ENCODE measurements at places on chromosomes 2 and 18.
A peak's percentile ranks its signal among the peaks of the same experiment; 100 is the strongest.

DNA sequence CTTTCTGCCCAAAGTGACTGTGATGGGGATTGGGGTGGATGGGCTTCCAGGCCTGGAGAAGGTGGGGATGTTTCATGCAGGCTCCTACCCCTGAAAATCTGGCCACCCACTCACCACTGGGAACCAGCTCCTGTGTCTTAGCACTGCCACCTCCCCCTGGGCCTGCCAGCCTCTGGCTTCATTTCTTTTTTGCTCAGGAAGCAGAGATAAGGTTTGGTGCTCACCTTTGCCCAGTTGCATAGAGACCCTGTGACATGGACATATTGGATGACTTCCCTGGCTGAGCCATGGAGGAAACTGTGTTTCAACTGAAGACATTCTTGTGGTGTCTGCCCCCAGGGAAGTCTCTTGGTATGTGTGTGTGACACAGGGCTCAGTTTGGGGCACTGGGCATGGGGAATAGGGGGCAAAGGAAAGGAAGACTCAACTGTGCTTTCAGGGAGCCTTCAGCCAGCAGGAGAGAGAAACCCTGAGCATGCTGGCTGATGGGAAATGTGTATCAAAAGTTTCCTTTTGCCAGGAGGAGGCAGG is 16.7 kb downstream of the CTIF start:
- DNase-seq: no peak

GRCh38 chr2:27689424-27689823 is 25.7 kb downstream of the SLC4A1AP start:
- no peak for DNase-seq

- DNase-seq: no peak
Observed at GRCh38 chr2:2646433-2647051, 315.5 kb upstream of the MYT1L start.

GRCh38 chr2:164060031-164060430 is 324.2 kb upstream of the FIGN start:
- no peak for DNase-seq

DNA sequence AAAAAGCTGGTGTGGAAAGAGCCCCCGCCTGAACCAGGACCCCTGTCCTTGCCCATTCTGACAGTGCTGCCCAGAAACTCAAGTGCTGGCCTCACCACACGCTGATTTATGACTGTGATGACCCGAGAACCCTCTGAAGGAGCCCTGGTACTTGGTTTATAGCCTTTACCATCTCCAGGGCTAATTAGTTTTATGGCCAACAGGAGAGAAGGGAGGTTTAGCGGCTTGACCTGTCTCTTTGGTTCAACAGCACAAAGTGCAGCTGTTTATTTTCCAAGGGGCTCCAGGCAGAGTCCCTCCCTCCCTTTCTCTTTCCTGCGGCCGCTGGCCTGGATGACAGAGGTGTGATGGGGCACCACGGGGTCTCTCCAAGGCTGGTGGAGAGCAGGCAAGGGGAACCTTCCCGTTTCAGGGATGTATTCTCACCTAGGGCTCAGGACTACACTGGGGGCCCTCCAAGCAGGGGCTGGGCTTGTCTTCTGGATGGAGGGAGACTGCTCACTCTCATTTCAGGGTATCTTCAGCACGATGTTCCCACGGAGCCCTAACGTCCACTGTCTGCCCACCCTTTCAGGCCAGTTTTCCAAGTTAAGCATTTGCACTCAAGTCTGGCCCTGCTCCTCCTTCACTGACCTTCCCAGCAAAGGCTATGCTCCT is 174.2 kb upstream of the GLI2 start:
- no peak for DNase-seq

- no peak for DNase-seq
Observed at GRCh38 chr18:2895391-2895790, 48.6 kb downstream of the EMILIN2 start.

DNA sequence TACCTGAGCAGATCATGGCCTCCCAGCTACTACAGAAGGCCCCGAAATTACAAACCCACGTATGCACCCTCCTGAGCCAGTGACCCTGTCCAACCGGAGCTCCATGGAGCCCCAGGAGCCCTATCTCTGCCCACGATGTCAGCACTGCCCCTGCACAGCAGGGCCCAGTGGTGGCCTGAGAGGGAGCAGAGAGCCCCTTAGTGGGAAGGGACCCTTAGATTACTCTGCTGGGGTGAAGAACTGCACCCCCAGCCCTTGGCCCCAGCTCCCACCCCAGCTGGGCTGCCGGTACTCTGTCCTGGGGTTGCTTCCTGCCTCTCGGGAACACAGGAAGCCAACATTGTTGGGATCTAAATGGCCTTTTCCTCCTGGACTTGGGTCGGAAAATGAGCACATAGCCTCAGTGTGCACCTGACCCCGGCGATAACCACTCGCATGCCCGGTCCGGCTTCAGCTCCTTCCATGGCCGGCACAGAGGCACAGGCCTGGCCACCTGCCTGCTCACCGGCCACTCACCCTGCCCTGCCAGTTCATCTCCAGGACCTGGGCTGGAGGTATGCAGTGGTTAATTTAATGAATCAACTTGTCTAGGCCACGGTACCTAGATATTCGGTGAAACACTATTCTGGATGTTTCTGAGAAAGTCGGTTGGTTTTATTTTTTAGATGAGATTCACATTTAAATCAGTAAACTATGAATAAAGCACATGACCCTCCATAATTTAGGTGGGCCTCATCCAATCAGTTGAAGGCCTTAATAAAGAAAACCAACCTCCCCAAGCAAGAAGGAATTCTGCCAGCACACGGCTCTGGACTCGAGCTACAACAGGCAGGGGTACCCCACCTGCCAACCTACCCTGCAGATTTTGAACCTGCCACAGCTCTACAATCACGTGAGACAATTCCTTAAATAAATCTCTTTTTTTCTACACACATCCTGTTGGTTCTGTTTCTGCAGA is 19.2 kb downstream of the TNS1 start:
- no peak for DNase-seq

- DNase-seq: no peak
Observed at GRCh38 chr2:98935777-98936352, at the start of gene CRACDL. Gene CRACDL, minus strand, starts transcription at chr2:98936225. Its CDS starts 89,425 bp downstream, at chr2:98846800.

DNA sequence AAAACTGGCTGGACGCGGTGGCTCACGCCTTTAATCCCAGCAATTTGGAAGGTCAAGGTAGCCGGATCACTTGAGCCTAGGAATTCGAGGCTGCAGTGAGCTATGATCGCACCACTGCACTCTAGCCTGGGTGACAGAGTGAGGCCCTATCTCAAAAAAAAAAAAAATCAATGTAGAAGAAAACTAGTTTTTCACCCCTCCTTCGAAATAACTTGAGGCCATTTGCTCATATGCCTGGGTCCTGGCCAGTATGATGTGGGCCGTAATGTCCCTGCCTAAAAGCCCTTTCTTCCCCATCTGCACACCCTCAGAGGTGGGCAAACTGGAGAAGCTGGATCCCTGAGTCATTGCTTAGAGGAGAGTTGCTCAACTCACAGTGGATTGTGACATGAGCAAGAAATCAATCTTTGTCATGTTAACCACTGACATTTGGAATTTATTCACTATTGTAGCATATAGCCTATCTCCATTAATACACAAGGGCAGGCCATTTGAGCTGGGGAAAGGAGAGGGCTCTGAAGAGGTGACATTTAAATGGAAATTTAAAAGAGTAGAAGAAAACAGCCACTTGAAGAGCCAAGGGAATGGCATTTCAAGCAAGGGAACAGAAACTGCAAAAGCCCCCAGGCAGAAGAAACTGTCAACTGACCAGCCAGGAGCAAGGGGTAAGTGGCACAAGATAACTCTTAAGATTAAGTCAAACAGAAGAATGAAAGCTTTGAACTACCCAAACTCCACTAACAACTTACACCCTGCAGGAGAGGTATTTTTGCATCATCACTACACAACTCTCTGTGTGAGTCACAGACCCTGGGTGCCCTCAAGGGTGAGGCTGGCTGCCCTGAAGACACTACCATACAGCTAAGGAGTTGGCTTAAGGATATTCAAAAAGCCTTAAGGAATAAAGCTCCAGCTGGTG is 7.6 kb upstream of the METTL21A start:
- peak; percentile 54 for DNase-seq

- no peak for DNase-seq
Observed at GRCh38 chr18:48973731-48974130, 23.0 kb upstream of the SMAD7 start.

GRCh38 chr2:29070526-29070925 is 3.8 kb downstream of the PCARE start:
- DNase-seq: no peak

GRCh38 chr18:41170346-41170745 is 784.7 kb upstream of the PIK3C3 start:
- DNase-seq: no peak

DNA sequence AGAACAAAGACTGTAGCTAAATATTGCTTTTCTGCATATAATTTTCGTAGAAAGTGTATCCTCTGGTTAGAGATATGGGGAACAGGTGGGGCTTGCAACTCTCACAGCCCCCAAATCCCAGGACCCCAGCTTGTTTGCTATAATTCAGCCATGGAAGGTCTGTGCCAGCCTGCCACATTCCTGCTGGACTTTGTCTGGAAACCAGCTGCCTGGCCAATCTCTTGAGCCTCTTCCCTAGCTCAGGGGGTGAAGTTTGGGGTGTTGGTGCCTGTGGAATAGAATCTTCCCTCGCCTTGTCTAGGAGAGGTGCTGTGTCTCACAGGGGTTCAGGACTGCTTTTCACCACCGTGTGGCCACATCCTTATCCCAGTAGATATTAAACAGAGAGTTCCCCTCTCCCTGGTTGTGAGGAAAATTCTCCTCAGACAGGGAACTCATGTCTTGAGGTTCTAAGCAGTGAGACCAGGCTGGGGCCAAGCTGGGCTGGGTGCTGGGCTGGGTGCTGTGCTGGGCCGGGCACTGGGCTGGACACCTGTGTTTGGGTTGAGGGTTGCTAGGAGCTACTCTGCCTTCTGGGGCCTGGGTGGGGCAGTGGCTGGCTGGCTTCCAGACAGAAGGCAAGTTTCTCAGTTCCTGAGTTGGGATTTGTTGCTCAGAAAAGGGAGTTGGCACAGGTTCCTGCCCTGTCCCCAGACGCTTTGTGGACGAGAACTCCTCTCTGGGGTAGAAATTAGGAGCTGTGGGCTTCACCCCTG is 12.3 kb downstream of the TOGARAM2 start:
- DNase-seq: no peak

DNA sequence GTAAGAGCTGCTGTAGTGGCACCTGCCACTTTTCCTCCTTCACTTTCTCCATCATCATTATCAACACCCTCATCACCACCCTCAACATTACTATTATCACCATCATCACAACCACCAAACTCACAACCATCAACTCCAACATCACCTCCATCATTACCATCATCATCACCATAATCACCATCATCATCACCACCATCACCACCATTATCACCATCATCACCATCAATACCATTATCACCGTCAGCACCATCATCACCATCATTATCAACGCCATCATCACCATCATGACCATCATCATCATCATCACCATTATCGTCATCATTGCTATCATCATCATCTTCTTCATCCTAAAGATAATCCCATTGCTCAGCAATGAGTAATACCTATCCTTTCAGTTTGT is 255.8 kb downstream of the CYRIA start:
- no peak for DNase-seq

GRCh38 chr18:63365876-63366212 is 1.2 kb downstream of the KDSR start:
- peak; percentile 3 for DNase-seq

GRCh38 chr2:18396329-18397010 is 164.0 kb downstream of the RDH14 start:
- DNase-seq: peak; percentile 22

DNA sequence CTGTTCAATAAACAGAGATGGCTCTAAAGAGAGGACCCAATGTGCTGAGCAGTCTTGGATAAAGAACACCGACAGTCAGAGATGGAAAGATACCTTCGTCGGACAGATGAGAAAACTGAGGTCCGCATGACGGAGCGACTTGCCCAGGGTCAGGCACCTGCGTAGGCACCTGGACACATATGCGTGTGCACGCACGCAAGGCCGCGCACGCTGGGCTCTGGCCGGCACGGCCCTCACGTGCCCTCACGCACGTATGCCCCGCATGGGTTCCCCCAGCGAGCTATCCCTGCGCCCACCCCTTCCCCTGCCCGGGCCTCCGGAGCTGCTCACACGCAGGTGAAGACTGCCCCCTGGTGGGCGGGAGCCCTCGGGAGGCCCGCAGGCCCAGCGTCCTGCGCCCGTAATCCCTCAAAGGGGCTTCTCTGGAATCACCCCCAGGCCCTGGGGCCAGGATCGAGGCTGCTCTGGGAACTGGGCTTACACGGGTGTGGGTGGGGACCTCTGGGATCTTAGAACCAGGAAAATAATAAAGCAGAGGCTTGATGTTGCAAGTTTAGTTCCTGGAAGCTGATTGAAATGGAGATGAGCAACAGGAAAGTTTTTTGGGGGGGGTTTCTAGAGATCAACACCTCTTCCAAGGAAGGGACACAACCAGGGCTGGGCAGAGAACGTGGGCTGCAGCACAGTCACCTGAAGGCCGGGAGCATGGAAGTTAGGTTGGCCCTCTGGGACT is 246.3 kb downstream of the TNS1 start:
- peak; percentile 66 for DNase-seq

GRCh38 chr2:206154197-206154596 is 5.0 kb downstream of the NDUFS1 start:
- DNase-seq: peak; percentile 5

- DNase-seq: no peak
Observed at GRCh38 chr2:226738191-226738820, 61.3 kb downstream of the IRS1 start.
